ENCODE measurements at places on chromosomes 12 and 14.
A peak's percentile ranks its signal among the peaks of the same experiment; 100 is the strongest.

DNA sequence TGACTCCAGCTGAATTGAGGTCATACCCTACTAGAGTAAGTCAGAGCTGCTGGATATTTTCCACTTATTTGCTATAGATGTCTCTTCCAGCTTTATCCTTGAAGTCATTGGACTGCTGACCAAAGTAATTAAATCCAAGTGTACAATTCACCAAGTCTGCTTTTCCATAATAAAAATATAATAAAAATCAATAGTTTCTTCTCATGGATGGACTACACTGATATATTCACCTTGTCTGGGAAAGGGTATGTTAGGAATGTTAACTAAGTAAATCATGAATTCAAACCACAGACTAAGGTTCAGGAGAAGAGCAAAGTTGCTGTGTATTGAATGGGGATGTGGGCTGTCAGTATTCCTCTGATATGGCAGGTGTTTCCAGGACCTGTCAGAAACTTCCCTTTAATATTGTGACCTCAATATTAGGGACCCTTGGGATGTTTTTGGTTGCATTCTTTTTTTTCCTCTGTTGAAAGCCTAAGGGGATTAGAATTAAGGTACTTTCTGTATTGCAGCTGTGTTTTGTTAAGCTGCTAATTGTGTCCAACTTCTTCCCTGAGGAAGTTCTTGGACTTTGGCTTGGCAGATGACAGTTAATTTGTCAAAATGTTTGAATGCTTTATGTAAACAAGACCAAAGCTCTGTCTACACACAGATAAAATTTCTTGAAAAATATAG, 284.0 kb downstream of the ATP23 start:
- no peak for DNase-seq

GRCh38 chr14:61406198-61406597, 84.8 kb downstream of the PRKCH start:
- no peak for DNase-seq

DNA sequence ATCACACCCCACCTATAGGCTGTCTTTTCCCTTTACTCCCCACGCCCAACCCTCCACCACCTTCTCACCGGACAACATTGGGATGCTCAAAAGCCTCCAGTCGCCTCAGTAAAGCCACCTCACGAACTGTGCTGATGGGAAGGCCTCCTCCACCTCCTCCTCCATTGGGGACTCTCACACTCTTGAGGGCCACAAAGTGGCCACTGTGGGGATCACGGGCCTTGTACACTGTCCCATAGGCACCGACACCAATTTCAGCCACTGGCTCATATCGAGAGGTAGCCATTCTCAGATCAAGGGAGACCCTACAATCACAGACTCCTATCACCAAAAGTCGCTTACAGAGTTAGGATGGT, 700 bp downstream of the CDK4 start:
- DNase-seq, result no peak

- DNase-seq, result no peak
These were observed 77.9 kb upstream of the BBS10 start for GRCh38 chr12:76426160-76426559.

DNA sequence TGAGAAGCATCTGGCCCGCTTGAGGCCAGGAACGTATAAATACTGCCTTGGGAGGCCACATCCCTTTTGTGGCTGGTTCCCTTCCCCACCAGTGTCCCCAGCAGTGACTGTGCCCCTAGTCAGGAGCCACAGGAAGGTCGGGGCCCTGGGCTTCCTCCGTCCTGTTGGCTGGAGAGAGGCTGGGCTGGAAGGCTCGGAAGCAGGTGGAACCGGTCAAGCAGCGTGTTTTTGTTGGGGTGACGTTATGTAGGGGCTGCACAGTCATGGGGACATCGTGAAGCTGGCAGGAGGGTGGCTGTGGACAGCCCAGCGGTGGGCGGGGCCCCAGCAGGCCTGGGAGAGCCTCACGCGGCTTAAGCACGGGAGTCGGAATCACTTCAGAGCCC, 10.1 kb downstream of the XRCC3 start:
- no peak for DNase-seq

- no peak for DNase-seq
These were observed 493.4 kb upstream of the TMEM132C start for GRCh38 chr12:127773520-127773919.

GRCh38 chr12:11701433-11701832, 52.0 kb downstream of the ETV6 start:
- no peak for DNase-seq

DNA sequence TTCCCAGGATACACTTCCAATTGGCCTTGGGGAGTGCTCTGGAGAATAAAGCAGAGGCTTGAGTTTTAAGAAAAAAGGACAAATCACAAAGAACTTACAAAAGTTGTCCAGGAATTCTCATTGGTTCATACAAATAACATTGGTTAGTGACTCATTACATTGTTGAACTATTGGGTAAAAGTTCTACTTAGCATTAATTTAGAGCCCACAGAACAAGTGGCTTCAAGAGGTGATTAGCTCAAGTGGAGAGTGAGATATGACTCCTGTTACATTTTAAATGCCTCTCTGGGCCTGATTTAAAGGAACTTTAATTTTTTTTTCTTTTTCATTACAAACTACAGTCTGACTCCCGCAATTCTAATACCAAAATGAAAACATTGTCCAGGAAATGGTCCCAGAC, 72.9 kb downstream of the ASCL4 start:
- no peak for DNase-seq

DNA sequence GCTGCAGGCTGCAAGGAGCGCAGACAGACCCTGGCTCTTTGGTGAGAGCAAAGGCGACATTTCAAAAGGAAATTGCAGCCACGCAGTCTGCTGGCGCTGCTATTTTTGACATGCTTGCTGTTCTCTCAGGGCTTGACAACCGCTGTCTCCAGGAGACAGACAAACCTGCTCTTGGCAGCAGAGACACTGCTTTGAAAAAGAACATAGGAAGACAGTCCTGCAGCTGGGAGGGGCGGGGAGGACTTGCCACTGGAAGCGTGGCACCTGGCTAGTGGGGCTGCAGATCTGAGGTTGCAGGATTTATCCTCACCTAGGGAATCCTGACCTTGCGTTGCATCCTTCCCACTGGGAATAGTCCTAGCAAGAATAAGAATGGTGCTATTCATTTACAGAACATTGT, 91.8 kb upstream of the KCNA1 start:
- no peak for DNase-seq

GRCh38 chr14:82511399-82511798, 977.7 kb upstream of the SEL1L start:
- DNase-seq, result no peak

- DNase-seq, result no peak
These were observed 44.5 kb downstream of the HECTD1 start for GRCh38 chr14:31162910-31163649.

GRCh38 chr14:48598458-48598857, 923.1 kb upstream of the MDGA2 start:
- DNase-seq, result no peak

- DNase-seq, result no peak
These were observed 1.9 kb upstream of the LLPH start for GRCh38 chr12:66132408-66132807.

DNA sequence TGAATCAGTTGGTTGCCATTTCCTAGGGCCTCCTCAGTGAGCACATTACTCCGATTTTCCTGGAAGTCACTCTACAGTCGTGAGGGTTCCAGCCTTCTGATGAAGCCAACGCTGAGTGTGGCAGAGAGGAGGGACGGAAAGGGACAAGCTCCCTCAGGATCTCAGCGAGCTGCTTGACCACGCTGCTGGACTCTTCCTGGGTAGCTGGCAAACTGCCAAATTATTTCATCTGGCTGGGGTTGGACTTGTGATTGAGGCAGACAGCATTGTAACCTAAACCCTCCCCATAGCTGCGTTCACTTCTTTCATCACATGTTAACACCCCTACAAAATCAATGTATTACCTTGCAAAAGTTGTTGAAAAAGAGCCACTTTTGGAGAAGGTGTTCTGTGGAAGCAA, 69.6 kb upstream of the CHST11 start:
- DNase-seq, result no peak

GRCh38 chr12:44574586-44574985, 301.5 kb downstream of the NELL2 start:
- no peak for DNase-seq

DNA sequence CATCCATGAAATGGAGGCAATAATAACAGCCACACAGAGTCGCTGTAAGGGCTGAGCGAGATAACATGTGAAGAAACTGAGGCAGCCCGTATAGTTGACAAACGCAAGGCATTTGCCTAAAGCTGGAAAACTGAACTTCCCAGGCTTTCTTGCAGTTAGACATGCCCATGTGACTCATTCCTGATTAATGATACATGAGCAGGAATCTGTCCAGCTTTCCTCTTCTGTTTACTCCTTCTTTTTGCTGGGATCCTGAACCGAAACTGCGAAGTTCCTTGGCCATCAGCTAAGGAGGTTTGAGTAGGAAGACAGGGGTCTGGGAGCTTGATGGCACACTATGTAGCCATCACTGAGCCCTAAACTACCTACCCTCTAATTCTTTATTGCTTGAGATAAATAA, 52.2 kb downstream of the ST8SIA1 start:
- DNase-seq, result no peak

- no peak for DNase-seq
These were observed 176.7 kb downstream of the NUAK1 start for GRCh38 chr12:105961821-105962671.

- no peak for DNase-seq
These were observed 31.3 kb upstream of the ULK1 start for GRCh38 chr12:131862994-131863710.

- DNase-seq, result no peak
These were observed 147.9 kb downstream of the ETV6 start for GRCh38 chr12:11797317-11797913.

- no peak for DNase-seq
These were observed 86.5 kb downstream of the PPM1H start for GRCh38 chr12:62848418-62848817.

- no peak for DNase-seq
These were observed 46.3 kb downstream of the PTPRQ start for GRCh38 chr12:80490329-80490728.

GRCh38 chr12:124420996-124421674, 126.2 kb downstream of the RFLNA start:
- no peak for DNase-seq

GRCh38 chr12:12451098-12451497, 94.2 kb downstream of the BORCS5 start:
- no peak for DNase-seq

DNA sequence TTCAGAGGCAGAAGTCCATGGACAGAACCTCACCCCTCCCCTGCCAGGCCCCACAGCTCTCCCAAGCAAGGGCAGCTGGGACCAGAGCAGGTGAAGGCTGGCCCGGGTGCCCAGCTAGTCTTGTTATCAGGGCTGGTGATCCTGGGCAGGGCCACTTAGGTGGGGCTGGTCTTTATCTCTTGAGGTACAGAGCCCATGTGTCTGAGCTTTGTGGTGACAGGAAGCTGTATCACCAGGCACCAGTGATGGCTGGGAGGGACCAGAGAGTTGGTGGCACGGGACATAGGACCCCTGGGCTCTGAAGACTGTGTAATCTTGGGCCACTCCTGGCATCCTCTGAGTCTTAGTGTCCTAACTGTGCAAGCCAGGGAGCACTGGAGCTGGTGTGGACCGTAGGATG, 12.8 kb upstream of the HPD start:
- no peak for DNase-seq

DNA sequence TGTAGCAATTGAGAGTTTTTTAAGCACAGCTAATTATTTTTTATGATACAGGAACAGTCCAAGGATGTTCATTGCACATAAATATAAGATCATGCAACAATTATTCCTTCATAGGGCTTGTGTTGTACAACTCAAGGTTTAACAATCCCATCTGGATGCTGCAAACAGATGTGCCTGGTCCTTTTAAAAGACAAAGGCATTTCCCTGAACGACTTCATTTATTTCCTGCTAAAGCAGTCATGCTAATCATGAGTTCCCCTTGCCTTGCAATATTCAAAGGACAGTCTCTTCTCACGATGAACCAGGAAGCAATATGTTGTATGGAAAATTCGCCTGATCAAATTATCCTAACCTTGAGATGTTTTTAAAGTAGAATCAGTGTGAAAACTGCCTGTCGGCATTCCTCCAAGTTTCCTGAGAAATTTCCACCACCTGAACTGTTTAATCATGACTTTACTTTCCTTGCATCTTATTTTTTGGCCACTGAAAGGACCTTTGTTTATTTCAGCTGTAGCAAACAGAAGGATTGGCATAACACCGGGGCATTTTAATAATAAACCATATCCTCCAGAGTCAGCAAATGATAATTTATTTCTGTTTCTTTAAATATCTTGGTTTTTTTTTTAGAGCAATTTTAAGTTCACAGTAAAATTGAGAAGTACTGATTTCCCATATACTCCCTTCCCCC, 33.9 kb upstream of the TSPAN8 start:
- no peak for DNase-seq

DNA sequence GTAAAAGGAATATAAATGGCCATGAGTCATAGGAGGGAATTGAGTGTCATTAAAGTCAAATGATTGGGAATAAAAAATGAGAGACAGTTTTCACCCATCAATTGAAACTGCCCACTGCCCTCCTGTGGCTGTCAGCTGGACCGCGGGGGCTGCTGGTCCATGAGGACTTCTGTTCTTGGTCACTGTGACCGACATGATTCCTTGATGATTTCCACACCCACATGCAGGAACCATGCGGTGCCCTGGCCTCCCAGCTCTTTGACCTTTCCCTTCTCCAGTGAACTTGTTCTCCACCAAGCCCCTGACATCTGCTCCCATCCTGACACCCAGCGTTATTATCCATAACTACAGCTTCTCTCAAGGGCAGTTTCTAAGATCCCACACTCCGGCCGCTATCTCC, 48.4 kb downstream of the C12orf75 start:
- DNase-seq, result no peak

GRCh38 chr14:73168691-73169090, 32.4 kb downstream of the PSEN1 start:
- DNase-seq, result no peak

- peak; percentile 27 for DNase-seq
These were observed 129.3 kb upstream of the HIF1A start for GRCh38 chr14:61565836-61566536.

DNA sequence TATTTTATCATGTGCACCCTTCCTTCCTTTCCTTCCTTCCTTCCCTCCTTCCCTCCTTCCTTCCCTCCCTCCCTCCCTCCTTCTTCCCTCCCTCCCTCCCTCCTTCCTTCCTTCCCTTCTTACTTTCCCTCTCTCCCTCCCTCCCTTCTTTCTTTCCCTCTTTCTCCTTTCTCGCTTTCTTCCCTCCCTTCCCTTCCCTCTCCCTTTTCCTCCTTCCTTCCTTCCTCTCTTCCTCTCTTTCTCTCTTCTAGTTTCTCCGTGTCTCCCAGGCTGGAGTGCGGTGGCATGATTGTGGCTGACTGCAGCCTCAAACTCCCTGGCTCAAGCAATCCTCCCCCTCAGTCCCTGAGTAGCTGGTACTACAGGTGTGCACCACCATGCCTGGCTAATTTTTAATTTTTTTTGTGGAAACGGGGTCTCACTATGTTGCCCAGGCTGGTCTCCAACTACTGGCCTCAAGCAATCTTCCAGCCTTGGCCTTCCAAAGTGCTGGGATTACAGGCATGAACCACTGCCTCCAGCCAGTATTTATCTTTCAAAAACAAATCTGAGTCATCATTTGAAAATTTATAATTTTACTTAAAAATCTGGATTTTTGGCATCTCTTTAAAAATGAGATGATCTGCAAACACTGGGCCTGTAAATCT, 7.8 kb downstream of the C1RL start:
- no peak for DNase-seq

GRCh38 chr14:30196861-30197260, 269.2 kb upstream of the PRKD1 start:
- no peak for DNase-seq

Measured in activated T-cell treated with anti-CD3 and anti-CD28 coated beads, Interleukin-2, amount 50 U/mL, for 48 hours (primary cell).